ENCODE measurements at places on chromosomes 5 and 9.

DNA sequence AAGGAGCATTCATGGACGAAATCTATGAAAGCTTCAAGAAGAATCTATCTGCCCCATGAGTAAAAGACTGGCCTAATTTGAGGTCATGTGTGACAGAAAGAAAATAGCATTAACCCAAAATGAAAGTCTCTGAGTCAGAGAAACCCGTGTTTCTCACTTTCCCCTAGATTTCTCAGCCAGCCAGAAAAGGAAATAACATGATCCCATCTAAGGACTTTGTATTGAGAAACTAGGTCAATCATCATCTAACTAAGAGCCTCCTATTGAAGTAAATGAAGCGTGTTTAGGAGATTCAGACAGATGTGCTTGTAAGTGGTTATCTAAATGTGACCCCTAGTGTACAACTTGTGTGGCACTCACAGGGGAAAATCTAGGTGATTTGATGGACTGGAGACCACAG lies 77.3 kb upstream of the ZNF366 start:
- DNase-seq = peak; percentile 33

DNA sequence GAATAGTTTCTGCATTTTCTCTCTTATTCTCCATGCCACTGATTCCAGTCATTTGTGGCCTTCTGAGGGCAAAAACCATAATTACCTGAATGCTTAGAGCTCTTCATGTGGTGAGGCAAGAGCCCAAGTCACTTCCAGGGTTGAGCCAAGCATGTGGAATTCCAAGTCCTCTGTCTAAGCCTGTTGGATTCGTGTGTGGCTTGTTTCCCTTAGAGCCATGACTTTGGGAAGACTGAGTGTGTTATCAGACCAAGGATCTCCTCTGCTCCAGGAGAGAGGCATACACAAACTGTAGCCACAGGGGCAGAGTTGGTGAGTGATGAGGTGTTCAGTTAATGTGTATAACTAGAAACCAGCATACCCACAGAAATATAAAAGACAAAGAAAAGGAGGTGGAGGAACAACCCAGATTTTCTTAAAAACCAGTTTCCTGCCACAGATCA lies 27.1 kb downstream of the SLC22A5 start:
- no peak for DNase-seq

DNA sequence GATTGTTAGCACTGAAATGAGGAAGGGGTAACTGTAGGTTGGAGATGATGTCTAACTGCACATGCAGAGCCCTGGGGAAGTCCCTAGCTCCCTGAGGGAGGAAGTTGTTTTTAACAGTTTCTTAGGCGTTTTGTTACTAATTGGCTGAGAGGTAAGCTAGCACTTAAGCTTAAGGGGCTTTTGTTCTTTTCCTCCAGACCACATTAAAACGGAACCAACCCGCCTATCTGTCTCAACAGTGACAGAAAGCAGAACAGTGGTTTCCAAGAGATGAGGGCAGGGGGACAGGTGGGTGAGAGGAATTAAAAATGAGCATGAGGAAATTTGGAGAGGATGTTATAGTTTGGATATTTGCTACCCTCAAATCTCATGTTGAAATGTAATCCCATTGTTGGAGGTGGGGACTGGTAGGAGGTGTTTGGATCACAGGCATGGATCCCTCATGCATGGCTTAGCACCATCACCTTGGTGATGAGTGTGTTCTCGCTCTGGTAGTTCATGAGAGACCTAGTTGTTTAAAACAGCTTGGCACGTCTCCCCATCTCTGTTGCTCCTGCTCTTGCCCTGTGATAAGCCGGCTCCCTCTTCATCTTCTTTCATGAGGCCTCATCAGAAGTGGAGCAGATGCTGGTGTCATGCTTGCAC lies 38.9 kb downstream of the LYRM7 start:
- no peak for DNase-seq

GRCh38 chr5:42374679-42375273 lies 48.5 kb upstream of the GHR start:
- no peak for DNase-seq

- no peak for DNase-seq
These were observed 120.3 kb downstream of the CDC42SE2 start for GRCh38 chr5:131384173-131384572.

DNA sequence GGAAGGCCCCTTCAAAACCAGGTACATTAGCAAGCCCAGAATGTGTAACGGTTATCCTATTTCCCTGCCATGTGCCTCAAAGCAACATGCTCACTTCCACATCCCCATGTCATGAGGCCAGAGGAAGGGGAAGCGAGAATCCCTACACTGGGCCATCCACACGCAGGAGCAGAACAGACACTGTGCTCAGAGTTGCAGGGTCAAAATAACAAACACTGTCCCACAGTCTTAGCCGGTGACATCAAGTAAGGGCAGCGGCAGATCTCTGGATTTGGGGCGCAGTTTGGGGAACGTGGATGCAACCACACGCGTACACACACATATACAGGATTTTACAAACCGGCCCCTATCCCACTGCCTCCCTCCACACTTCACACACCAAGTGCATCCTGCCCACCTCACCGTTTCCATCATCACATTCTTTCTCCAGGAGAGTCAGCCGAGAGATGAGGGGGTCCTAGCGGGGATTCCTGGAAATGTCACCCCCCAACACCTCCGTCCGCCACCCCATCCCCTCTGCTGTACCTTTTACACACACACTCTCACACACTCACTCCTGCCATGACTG lies 776 bp downstream of the APBA1 start:
- no peak for DNase-seq

- DNase-seq = peak; percentile 78
These were observed 1.0 kb upstream of the MEF2C start for GRCh38 chr5:88883836-88884607.

GRCh38 chr5:64462391-64462790 lies 43.4 kb upstream of the RGS7BP start:
- no peak for DNase-seq

DNA sequence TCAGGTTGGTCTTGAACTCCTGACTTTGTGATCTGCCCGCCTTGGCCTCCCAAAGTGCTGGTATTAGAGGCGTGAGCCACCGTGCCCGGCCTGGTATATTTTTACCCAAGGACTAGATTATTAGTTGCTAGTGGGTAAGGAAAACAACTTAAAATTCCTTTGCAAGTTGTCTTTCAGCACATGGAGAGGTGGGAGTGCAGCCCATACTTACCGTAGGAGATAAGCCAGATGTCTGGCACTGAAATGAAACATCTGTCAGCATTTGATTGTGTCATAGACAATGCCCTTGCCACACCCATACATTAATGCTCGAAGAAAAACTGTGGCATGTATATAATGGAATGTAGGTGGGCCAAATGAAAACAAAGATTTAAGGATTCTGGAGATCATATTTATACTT lies 36.6 kb upstream of the ANKH start:
- peak; percentile 70 for DNase-seq

GRCh38 chr9:78242041-78242440 lies 6.2 kb downstream of the CEP78 start:
- DNase-seq = no peak

DNA sequence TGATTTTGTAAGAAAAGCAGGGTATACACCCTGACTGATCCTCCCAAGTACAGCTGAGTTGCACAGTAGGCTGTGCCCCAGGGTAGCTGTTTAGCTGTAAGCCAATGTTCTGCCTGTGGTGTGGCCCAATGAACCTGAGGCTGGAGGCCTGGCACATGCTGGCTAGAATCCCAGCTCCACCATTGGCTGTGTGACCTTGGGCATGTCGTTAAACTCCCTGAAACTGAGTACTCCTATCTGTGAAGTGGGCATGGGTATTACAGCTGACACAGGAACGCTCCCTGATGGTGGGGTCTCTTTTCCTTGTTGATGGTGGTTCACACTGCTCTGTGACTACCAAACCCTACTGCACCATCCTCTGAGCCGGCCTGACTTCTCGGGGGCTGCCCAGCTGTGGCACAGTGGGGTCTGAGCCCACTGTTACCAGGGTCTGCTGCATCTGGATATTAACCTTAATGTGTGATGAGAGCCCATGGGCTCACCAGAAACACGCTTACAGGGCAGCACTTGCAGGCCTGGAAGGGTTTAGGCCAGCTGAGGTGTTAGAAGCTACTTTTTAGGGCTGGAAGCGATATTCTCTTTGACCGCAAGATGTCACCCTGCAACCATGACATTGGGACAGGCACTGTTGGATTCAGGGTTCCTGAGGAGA lies 7.0 kb upstream of the GADD45G start:
- DNase-seq = peak; percentile 49

DNA sequence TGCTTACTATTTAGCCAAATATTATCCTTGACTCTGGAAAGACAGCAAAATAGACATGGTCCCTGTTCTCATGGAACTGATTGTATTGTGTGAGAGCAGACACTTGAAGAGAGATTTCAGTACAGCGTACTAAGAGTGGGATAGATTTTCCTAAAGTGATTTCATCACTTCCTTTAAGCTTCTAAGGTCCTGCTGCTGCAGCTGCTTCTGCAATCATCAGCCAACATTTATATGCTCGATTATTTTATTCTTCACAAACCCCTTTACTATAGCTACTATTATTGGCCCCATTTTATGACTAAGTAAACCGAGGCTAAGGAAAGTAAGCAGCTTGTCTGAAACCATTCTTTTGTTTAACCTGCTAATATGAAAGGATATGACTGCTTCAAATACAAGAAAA lies 137.7 kb downstream of the SPATA31D1 start:
- no peak for DNase-seq

GRCh38 chr5:4989118-4989517 lies 151.0 kb upstream of the ADAMTS16 start:
- DNase-seq = no peak

DNA sequence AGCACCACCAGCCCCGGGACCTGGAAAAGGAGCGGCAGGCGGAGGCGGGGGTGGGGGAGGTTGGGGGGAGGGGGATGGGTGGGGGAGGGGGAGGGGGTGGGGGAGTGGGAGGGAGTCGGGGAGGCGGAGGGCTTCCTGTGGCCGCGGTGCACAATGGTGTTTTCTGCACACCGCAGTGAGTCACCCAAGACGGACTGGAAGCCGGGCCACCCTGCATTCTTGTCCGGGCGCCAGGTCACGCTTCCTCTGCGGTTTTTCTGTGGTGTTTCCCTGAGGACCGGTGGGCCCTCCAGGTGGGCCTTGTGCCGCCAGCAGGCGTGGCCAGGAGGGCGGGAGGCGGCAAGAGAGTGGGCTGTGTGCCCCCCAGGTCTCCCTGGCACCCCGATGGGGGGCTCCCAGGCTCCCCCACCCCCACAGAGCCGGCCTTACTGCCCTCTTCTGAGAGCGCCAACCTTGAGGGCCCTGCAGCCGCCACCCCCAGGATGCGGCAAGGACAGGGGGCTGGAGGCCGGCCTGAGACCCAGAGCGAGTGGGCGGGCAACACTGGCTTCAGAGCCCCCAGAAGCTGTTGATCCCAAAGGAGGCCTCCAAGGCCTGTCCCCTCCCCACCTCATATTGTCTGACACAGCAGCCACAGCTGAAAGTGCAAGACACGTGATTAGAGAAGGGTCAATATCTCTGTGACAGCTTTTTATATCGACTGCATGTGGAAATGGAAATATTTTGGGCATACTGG lies 11.1 kb downstream of the EXD3 start:
- DNase-seq = peak; percentile 76

GRCh38 chr5:8184455-8185063 lies 315.6 kb downstream of the MTRR start:
- peak; percentile 7 for DNase-seq

DNA sequence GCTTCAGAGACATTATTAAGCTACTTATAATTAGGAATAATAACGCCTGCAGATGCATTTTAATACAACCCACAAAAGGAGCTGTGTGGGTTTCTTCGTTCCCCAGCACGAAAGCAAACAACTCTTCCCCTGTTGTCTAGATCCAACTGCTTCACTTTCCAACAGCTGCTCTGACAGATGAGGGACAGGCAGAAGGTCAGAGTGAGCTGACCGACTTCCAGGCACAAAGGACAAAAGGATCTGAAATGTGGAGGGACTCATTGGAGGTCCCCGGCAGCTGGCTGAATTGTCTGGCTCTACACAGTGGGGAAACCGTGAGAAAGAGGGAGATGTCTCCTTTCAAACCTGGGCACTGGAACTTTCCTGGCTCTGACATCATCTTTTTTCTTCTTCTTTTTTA lies 79.1 kb upstream of the ALDH1B1 start:
- no peak for DNase-seq

DNA sequence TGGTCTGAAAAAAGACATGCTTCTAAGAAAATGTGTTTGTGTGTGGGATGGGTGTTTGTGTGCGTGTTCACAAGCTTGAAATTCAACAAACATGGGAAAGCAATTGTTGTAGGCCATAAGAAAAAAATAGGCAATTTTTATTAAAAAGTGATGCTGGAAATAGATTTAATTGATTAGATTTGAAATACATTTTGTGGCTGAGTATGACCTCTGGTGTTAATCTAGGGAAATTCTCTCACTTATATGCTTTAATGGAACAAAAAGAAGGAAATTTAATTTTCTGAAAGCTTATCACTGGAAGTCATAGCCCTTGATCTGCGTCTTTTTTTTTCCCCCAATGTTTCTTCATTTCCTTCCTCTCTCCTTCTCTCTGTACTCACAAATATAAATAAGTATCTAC lies 3.5 kb upstream of the KCNN2 start:
- no peak for DNase-seq

- peak; percentile 70 for DNase-seq
These were observed 33.1 kb downstream of the ATP6V0E1 start for GRCh38 chr5:173016598-173017046.

- DNase-seq = no peak
These were observed 90.7 kb downstream of the PTCH1 start for GRCh38 chr9:95425910-95426551.

DNA sequence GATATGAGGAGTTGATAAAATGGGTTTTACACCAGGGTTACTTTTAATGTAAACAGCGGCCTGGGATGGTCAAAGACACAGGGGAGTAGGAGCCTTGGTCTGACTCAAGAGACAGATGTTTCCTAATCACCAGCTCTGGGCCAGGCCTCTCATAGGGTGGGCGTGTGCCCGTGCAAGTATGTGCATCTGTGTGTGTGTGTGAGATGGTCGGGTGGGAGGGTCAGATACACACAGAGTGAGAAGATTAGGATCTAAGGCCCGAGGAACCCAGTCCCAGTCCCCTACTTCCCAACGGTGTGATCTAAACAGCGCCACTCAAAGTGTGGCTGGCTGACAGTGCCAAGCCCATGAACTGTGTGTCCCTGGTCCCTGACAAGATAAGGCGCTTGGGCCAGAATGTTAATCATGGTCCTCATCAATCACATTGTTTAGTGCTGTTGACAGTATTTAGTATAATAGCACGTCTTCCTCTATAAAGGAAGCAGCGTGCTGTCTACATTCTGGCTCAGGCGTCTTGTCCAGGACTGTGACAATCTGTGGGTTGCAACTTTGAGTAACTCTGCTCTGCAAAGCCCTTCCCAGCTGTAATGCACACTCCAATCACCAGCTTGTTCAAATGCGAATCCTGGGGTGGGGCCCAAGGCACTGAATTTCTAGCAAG lies 173.7 kb downstream of the DAB2IP start:
- peak; percentile 23 for DNase-seq

DNA sequence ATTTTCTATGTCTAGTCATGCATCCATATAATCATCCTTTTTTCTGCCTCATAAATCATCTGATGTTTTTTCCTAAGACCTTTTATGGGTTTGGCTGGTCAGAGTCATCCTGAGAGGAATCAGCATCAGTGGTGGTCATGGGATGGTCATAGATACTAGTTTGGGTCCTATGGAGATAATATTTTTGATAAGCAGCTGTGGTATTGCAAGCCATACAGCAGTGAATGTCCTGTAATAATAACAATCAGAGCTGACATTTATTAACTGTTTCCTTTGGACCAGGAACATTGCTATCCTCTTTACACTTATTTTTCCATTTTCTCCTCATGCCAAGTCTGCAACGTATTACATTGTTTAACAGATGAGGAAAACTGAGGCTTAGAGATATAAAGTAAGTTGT lies 83.1 kb downstream of the TEX10 start:
- no peak for DNase-seq

- DNase-seq = no peak
These were observed 5.7 kb upstream of the SEC16A start for GRCh38 chr9:136488247-136489214.
